ENCODE measurements at places on chromosomes 3 and 15.

DNA sequence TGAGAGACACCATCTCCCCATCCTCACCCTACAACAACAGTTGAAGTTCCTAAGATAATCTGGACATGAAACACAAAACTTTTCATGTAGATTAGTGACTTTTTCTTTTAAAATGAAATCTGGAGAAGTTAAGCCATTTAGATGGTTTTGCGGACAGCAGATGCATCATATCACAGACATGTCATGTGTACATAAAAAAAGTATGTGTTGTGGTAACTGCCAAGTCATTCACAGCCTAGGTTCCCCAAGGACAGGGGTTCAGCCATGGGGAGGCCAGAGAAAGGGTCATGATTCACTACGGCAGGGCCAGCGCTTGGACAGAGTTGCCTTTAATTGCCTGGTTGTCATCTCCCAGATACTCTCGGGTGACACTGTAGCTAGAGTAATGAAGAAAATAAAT lies 163.2 kb downstream of the PDZRN3 start:
- DNase-seq, result no peak

- no peak for DNase-seq
Observed at GRCh38 chr3:71673486-71673885, 51.7 kb downstream of the EIF4E3 start.

DNA sequence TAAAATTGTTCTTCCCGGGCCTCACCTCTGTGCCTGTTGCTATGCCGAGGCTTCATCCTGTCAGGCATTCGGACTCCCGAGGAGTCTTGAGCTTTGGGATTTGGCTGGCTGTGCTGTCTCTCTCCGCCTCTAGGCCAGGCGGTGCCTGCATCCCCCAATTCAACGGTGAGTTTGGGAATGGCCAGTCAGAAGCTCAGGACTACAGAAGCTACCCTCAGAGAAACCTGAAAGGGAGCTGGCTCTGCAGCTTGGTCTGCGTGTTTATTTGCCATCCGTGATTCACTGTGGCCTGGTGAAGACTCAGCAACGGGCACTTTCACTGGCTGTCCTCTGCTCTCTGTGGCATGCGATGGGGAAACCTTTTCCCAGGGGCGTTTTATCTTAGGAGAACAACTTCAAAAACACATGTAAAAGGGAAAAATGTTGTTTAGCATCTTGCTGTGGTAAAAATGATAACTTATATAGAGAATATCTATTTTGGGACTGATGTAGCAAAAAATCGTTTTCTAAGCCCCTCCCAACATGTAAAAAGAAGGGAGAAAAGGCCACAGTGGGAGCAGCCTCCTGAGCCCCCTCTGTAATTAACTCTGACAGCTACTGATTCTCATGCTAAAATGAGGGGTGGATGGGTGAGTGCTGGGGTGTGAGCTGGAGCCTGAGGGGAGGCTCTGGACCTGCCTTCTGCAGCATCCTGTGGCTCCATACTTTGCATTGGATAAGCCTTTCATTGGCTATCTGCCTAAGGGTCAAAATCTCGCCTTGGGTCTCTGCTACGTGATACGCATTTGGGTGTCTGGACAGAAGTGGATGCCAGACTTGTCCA lies 103.4 kb upstream of the KLHL25 start:
- no peak for DNase-seq

DNA sequence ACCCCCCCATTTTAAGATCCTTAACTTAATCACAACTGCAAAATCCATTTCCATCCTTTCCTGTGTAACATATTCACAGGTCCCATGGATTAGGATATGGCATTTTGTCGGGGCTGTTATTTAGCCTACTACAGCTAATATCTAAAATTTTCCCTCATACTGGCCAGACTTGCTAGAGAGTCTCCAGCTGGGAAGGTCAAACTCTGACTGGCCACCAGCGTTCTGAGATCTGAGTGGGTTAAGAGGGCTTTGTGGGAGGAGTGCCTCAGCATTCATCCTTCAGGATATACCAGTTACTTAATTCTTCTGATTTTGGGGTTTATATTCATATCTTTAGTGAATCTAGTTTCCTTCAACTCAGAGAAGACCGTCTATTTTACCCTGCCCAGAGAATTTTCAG lies 17.7 kb downstream of the TM4SF18 start:
- no peak for DNase-seq

- no peak for DNase-seq
Observed at GRCh38 chr3:414063-414462, 217.5 kb downstream of the CHL1 start.

- DNase-seq, result no peak
Observed at GRCh38 chr3:59424268-59425010, 374.6 kb upstream of the CFAP20DC start.

- no peak for DNase-seq
Observed at GRCh38 chr3:56197259-56197965, 270.9 kb downstream of the ERC2 start.
